Immature natural killer cell (primary cell): ENCODE measurements at places on chromosomes 16 and 17. TPM values are rescaled to one million over a fixed set of nuclear protein-coding genes. Genes with fewer than 3 reads are reported as not detected.

The SHISA9 gene
- not detected for polyA plus RNA-seq

The SLC26A11 gene
- polyA plus RNA-seq, result 3.6 TPM

The MNT gene
- polyA plus RNA-seq, result 0.10 TPM

The KCNG4 gene
- not detected for polyA plus RNA-seq

The CHST5 gene
- polyA plus RNA-seq, result not detected
